Lower leg skin (tissue), 4 donors: ENCODE measurements at places on chromosomes 11 and 22.

DNA sequence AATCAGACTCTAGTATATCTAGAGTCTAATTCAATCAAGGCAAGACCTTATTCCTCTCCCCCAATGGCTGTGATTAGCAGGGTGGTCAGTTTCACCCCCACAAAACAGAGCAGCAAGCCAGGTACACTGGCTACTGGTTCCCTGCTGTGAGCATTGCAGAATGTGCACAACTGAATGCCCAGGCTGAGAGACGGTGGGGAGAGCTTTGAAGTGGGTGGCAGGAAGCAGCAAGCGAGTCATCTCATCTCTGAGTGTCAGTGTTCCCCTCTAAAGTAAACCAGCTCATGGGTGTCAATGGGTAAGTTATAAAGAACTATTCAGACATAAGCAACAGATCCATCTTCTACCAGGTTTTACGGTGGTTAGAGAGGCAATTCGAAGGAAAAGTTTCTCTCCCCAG is 37.6 kb downstream of the GAB4 start:
- DNase-seq: no peak

DNA sequence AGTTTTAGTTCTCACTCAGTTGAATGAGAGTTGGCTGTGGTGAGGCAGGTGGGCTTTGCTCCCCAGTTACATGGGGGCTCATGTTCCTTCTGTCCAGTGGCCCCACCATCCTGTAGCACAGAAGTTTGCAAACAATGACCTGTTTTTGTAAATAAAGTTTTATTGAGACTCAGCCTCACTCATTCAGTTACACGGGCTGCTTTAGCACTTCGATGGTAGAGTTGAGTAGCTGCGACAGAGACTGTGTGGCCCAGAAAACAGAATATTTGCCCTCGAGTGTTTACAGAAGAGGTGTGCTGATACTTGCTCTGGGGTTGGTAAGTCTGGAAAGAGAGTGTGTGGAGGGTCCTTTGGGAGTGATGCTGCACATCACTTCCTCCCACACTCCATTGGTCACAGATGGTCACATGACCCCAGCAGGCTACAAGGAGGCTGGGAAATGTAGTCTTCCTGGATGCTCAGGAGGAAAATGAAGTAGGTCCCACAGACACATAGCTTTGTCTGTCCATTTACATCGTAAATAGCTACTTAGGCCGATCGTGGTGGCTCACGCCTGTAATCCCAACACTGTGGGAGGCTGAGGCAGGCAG is 34.6 kb downstream of the IFT27 start:
- peak; percentile 45 for DNase-seq

DNA sequence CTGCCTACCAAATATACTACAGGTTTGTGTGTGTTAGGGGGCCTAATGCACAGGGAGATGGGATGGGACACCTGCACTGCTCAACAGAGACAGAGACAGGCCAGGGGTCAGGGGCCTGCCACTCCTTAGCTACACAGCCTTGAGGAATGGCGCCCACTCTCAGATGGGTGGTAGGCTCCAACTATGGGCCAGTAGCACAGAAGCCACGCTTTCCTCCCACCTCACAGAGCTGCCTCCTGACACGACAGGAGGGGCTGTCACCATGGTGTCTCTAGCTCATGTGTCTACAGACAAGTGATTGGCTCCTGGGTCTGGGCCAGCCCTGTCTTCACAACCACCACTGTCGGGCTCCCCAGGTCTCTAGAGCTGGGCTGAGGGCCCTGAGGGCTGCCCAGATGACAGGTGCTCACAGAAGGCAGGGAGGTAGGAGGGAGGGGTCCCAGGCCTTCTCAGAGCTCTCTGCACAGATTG is 81.8 kb downstream of the DGCR2 start:
- no peak for DNase-seq

- no peak for DNase-seq
Observed at GRCh38 chr11:1776331-1776851, 12.7 kb upstream of the CTSD start.

- DNase-seq: peak; percentile 96
Observed at GRCh38 chr22:29306835-29307595, 565 bp downstream of the GAS2L1 start.
